Femur (tissue), 1 donor: ENCODE measurements at places on chromosomes 12 and 14.
A peak's percentile ranks its signal among the peaks of the same experiment; 100 is the strongest.

GRCh38 chr12:466039-466438 is 6.3 kb downstream of the B4GALNT3 start:
- DNase-seq: peak; percentile 73

DNA sequence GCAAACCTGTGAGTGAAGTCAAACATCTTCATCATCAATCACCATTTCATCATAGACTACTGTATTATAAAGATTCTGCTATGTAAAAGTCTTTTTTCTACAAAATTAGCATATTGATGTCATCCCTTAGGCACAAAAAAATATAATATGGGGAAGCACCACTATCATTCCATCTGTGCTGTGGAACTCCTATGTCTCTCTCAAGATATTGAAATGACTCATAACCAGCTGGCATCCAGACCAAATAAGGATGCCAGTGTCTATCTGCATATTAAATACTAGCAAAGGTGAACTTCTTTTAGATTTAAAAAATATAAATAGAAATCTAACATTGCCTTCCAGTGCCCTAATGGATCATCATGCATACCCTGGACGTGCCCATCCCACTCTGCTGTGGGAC is 17.9 kb upstream of the DCAF5 start:
- no peak for DNase-seq

DNA sequence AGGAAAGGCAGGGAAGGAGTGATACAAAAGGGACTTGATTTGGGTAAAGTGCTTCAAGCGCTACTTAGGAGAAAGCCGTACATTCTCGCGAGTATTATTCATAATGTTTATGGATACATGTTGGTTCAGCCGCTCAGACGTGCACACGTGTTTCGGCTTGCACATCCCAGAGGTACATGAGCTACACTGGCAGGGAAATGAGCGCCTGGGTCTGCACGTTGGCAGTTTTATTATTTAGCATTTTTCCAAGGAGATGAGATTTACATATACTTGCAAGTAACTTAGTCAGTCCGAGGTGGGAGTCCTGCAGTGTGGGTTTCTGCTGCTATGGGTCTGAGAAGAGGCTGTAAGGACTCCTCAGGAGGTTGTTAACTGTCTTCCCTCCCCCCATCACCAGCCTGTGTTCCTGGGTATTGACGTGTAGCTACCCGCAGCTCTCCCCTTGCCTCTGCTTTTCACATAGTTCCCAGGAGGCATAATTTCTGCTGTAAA is 1.5 kb downstream of the PRKCH start:
- no peak for DNase-seq

- no peak for DNase-seq
Observed at GRCh38 chr14:52918486-52918885, 32.4 kb downstream of the FERMT2 start.

DNA sequence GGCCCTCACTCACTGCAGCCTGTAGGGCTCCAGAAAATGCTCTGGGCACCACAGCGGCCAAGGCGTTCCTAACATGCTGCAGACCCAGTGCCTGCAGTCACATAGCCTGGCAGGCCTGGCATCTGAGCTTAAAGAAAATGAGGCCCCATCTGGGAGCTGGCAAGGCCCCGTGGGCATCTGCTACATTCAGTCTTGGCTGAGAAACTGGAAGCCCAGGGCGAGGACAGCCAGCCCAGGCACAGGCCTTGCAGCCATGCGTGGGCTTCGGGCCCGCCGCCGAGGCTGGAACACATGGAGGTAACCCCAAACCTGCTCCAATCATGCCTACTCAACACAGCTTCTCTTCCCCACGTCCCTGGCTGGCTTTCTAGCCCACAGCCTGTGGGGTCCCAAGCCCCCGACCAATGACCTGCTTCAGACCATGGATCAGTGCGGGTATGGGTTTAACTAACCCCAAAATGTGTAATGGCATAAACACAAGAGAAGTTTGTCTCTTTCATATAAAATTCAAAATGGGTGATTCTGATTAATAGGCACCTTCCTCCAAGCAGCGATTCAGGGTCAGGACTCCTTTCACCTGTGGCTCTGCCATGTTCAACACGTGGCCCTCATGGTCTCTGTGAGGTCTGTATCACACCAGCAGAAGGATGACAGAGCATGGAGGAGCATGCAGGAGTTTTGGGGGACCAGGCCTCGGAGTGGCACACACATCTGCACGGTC is 6.4 kb downstream of the NGB start:
- DNase-seq: no peak

DNA sequence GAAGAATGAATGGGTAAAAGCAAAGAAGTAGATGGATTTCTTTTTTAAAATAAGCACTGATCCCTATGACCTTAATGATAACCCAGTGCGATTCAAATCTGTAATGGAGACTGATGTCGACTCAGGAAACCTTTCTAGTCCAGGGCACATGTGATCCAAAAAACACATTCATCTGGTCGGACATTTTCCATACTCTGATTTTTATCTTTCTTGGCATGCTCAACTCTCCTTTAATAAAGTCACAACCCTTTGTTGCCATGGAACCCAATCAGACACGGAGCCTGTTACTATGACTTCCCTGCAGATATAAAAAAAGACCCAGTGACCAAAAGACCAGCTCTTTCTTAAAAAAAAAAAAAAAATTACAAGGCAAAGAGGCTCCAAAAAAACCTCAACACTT is 27.9 kb downstream of the TMCC3 start:
- no peak for DNase-seq

GRCh38 chr14:50808053-50808452 is 22.9 kb downstream of the NIN start:
- no peak for DNase-seq

DNA sequence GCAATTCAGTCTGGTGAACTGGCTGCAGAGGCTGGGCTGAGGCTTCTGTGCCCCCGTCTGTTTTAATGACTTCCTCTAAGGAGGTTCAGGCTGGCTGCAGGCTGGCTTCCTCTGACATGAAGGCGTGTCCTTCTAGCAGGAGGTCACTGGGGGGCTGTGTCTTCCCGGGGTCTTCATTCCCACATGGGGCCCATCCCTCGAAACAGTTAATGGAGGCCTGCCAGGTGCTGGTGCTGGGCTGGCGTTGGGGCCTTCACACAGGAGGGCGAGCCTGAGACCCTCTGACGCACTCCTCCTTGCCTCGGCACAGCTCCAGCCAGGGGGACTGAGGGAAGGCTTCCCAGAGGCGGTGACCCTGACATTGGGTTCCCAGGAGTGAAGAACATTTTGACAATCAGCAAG is 57.7 kb upstream of the DLK1 start:
- DNase-seq: no peak

DNA sequence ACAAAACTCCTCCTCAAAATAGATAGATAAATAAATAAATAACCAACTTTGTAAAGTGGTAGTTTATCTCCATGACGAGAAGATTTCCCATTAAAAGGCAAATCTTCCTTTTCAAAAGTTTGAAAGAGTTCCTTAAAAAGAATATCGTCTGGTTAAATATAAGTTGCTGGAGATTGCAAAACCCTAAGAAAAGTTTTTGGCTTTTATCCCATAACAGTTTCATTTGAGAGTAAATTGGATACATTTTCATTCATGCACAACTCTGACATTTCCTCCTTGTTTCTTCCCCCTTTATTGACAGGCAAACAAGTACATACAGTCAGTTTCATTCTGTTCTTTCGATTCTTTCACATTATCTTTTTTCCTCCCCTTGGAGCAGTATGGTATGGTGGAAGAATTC is 45.4 kb upstream of the BTG1 start:
- DNase-seq: no peak

- no peak for DNase-seq
Observed at GRCh38 chr12:115632308-115632707, 645.2 kb downstream of the MED13L start.

GRCh38 chr14:24843494-24843893 is 206.5 kb downstream of the STXBP6 start:
- DNase-seq: no peak

DNA sequence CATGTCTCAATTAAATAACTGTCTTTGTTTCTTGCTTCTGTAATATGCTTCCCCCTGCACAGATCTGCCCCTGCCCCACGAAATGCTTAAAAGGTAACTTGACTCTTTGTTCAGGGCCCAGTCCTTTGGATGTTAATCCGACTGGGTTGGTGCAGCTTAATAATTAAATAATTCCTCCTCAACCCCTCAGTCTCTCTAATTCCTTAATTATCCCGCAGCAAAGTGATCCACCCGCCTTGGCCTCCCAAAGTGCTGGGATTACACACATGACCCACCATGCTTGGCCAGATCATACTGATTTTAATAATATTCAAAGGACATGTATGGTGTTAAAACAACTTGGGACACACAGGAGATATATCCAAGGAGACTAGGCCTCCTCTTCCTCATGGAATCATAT is 18.2 kb upstream of the ANAPC7 start:
- DNase-seq: no peak

DNA sequence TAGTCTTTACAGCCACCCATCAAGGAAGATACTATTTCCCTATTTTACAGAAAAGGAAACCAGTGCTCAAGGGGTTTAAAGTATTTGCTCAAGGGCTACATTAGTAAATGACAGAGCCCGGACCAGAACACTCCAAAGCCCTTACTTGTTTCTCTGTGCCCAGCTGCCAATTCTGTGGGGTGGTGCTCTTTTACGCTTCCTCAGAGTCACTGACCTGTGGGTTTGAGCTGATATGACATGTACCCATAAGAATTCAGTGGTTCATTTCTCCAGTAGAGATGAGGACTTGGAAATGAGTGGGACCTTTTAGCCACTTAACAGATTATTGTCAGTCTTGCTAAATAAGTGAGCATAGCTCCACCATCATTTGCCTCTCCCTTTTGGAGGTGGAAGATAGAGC is 37.4 kb upstream of the NKX2-8 start:
- DNase-seq: no peak

DNA sequence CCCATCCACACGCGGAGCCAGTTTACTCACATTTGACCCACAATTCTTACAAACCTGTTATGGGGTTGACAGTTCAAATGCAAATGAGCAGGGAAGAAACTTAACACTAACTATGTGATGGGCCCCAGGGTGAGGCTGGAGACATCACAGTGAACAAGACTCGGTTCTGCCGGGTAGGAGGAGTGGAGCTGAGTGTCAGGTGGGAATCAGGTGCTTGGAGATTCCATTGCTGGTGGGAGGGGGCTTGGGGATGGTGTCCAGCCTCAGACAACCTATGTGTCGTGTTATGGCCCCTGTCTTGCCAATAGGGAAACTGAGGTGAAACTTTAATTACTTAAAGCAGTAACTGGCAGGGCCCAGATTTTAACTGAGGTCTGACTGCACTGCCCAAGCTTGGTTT is 41.9 kb downstream of the BEGAIN start:
- no peak for DNase-seq

DNA sequence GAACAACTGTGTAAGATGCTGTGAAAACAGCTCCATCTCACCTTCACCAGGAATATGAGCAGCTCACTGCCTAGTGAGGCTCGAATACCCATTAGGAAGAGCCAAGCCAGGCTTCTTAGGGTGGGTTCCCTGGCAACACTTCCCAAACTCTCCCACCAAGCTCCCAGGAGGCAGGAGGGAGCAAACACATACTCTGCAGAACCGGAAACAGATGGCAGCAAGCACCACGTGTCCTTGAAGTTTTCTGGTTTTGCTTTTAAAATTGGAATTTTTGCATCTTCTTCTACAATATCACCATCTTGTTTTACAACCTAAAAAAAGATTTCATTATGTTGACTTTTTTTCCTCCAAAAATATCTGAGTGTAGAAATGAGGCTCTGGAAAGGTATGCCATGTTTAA is 186.7 kb downstream of the ZFP36L1 start:
- peak; percentile 16 for DNase-seq

- peak; percentile 93 for DNase-seq
Observed at GRCh38 chr12:28190321-28191050, at the start of gene CCDC91. TSS of gene CCDC91 (plus strand) at chr12:28190456. CDS start at chr12:28257216, 66,760 bp downstream.

- DNase-seq: no peak
Observed at GRCh38 chr14:29126361-29126760, 359.8 kb downstream of the FOXG1 start.

- DNase-seq: no peak
Observed at GRCh38 chr12:108559748-108560147, 1.2 kb downstream of the SART3 start.
